ENCODE measurements at places on chromosomes 7 and 10.

DNA sequence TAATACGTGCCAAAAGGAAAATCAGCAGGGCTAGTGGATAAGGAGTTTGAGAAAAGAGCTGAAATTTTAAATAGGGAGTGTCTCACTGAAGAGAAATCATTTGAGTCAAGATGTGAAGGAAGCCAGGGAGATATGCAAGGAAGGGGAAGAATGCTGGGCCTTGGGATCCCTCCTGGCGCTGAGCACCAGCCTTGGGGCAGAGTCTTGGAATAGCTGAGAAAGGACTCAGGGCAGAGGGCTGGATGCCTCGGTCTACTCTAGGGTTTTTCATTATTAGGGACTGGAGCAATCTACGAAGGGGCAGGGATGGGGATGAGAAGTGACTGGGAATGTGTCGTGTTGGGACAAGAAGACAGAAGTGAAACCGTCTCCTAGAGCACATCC is 484 bp downstream of the ZWINT start:
- no peak for DNase-seq

- peak; percentile 51 for DNase-seq
These were observed 334 bp downstream of the ZNF800 start for GRCh38 chr7:127392182-127392565.

DNA sequence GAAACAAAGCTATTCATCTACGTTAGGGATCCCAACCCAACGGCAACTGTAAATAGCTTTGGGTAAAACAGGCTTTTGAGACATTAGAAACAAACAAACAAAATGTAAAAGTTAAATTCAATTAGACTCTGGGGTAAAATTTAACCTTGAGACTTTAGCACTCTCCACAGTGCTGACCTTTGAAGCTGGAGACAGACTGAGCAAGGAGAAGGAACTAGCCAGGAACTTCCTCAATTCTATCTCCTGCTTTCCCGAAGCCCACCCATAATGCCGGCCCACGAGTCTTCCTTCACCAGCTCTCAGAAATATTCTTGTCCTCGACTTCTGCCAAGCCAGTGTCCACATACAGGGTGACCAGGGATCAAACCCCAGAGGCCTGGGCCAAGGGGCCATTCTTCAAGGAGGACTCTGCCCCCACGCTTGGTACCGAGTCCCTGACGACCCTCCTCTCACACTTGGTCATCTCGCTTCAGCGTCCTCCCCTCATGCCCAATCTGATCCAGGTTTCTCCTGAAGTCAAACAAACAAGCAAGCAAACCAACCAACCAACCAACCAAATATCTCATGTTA is 114.1 kb downstream of the HIPK2 start:
- no peak for DNase-seq

DNA sequence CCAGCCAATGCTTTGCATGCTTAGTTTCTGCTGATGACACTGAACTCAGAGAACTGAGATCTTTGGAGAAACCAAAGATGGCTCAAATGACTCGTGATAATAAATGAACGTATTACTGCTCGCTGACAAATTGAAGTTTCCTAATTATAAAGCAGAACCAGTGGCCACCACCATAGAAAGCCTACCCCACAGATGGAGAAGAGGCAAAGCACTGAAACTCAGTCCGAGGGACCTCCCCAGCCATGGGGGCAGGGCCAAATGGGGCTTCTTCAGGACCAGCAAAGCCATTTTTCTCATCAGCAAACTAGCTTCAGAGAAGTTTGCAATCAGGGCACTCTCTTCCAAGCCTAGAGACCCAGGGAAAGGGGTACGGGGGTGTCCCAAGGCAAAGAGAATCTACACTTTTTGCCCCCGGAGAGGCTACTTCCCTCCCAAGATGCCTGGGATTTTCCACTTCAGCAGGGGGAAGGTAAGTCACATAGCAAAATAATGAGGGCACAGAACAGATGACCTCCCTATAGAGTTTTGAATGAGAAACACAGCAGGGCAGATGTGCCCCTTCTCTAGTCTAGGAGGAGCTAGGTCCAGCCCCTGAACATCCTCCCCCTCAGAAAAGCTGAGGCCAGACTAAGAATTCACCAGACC is 4.3 kb upstream of the IL6 start:
- DNase-seq, result peak; percentile 47

DNA sequence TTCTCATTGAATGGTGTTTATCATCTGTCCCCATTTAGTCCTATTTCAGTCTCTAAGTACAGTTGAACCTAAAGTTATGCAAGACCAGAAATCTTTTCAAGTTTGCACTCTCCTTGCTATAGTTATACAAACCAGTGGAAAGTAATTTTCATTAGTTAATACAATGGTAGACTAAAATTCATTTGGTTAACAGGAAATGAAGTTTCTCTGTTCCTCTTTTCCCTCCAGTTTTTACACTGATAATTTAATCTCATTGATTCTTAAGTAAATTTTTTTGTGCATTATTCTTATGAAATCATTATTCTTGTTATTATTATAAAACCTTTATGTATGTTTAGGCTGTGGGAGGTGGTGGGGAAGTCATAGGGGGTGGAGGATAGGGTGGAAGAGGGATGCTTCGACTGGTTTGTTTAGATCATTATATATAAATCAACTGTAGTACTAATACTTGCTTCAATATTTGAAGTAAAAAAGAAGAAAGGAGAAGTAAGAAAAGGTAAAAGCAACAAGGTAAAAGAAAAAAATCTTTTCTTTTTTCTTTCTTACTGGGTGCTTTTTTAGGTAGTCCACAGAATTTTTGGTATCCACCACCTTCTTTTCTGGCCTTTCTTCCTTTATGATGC is 104.1 kb downstream of the GPR85 start:
- no peak for DNase-seq

- DNase-seq, result no peak
These were observed 2.8 kb upstream of the AHCYL2 start for GRCh38 chr7:129222064-129222463.

GRCh38 chr10:120402147-120402766 is 54.8 kb upstream of the PLPP4 start:
- DNase-seq, result no peak

DNA sequence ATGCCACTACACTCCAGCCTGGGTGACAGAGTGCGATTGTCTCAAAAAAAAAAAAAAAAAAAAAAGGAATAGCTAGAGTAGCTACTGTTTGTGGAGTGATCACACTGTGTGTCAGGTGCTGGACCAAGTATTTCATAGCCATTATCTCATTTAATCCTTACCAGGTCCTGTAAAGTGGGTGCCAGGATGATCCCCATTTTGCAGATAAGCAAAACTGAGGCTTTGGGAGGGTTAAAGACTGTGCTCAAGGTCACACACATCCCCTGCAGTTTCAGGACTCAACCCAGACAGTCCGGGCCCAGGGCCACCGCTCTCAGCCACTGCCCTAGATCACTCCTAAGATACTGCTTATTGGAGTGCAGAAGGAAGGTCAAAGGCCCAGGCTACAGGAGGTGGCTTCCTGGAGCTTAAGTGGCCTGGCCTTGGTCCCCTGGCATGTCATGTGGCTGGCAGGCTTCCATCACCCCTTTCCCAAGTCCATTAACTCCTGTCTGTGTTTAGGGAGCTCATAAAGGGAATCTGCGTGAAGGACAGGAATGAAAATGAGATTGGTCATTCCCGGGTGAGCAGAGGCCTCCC is 12.4 kb upstream of the WBP1L start:
- DNase-seq, result no peak

DNA sequence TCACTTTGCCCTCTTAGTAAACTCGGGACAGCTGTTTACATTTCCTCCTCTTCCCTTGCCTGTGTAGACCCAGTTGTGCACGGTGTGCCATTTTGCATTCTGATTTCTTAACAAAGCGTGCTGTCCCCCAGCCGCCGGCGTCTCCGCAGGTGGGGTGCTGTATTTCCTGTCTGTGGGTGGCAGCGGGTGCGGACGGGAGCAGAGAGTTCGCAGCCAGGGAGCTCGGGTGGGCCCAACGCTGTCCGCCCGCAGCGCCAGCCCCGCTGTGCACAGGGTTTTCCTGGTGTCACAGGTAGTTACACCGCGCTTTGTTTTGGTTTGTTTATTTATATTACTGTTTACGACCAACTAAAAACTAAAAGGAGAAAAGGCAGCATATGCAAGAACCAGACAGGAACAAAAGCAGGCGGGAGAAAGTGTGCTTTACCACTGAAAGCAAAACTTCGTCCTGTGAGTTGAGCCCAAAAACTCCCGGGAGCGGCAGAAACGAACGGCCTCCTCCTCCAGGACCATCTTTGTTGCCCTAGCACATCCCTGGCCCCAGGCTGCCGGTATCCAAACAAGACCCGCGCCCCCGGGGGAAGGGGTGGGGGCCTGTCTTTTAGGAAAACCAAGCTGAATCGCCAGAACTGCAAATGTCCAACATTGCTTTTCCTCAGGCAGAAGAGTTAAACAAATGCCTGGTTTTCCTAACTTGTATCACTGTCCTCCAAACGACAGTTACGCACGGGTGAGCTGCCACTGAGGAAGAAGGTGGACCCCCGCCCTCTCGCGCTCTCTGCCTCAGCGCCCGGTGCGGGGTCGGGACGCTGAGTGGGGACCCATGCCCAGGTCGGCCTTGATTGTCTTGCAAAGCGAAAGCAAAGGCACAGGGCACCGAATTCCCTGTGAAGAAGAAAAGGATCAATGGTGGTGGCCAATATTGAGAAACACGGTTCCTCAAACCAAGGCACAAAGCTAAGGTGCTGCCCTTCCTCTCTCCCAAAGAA is 45.9 kb upstream of the DRGX start:
- DNase-seq, result no peak
